Activated CD4-positive, alpha-beta T cell treated with anti-CD3 and anti-CD28 coated beads, Interleukin-2, amount 10 ng/mL, durations not matched to agents 7 days and 5 days (primary cell): ENCODE measurements at places on chromosomes 12 and 14.
A peak's percentile ranks its signal among the peaks of the same experiment; 100 is the strongest.

DNA sequence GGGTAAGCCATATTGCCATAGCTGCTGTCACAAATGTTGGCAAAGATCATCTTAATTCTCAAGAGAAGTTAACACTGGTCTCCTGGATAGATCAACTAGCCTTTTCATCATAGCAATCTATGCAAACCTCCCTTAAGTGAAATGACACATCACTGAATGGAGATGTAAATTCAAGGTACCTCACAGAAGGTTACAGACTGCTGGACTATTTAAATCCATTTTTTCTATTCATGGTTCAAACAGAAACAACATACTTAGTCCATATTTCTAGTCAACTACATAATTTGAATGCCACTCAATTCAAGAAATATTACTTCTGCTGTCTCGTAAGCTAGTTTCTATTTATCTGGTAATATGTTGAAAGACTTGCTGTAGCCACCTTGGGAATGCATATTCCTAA is 748.3 kb downstream of the C12orf50 start:
- no peak overlapping the region for H3K4me3 ChIP-seq
- no peaks in the 10 kb centered on the region for H3K36me3 ChIP-seq

DNA sequence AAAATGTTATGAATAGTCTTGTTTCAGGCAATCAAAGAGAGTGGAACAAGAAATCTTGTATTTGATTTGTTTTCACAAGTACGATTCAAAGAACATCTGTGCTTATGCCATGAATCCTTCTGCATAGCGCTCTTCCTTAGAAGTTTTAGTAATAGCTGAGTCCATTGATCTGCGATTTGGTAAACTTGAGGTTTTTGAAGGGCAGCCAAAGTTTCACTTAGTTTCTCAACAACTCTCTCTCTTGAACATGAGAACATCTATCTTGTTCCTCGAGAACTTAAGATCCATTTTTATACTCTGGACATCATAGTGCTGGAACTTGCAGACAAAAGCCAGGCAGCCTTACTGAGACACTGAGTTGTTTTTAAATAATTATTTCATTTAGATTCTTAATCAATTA is 96.2 kb upstream of the USP15 start:
- H3K36me3 ChIP-seq, result no peaks in the 10 kb centered on the region
- H3K27ac ChIP-seq, result no peak overlapping the region
- no peak for DNase-seq
- H3K4me3 ChIP-seq, result no peak overlapping the region
- no peaks in the 10 kb centered on the region for H3K27me3 ChIP-seq

- DNase-seq, result peak; percentile 8
- H3K36me3 ChIP-seq, result no peaks in the 10 kb centered on the region
- H3K4me1 ChIP-seq, result peaks cover 10% of the 10 kb centered on the region
- peaks cover 1% of the 10 kb centered on the region for H3K27me3 ChIP-seq
- H3K27ac ChIP-seq, result no peak overlapping the region
These were observed 198.7 kb upstream of the DCN start for GRCh38 chr12:91381309-91381804.

- no peaks in the 10 kb centered on the region for H3K36me3 ChIP-seq
- no peak for DNase-seq
- no peak overlapping the region for H3K27ac ChIP-seq
These were observed 208.9 kb upstream of the MYL2 start for GRCh38 chr12:111129149-111129767.

DNA sequence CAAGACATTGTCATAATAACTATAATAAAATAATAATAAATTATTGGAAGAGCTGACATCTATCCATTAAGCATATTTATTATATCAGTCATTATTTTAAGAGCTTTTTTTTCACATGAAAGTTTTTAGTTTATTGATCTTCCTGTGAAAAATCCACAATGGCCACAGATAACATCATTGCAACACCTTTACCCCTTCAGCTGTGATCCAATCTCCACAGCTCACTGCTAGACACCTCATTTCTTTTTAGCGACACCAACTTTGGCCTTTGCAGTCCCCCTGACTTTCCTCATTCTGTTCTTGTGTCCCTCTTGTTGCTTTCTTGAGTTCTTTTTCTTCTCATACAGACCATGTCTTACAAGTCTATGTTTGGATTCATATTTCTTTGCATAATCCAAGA is 67.4 kb downstream of the STON2 start:
- no peak overlapping the region for H3K4me3 ChIP-seq
- DNase-seq, result no peak

DNA sequence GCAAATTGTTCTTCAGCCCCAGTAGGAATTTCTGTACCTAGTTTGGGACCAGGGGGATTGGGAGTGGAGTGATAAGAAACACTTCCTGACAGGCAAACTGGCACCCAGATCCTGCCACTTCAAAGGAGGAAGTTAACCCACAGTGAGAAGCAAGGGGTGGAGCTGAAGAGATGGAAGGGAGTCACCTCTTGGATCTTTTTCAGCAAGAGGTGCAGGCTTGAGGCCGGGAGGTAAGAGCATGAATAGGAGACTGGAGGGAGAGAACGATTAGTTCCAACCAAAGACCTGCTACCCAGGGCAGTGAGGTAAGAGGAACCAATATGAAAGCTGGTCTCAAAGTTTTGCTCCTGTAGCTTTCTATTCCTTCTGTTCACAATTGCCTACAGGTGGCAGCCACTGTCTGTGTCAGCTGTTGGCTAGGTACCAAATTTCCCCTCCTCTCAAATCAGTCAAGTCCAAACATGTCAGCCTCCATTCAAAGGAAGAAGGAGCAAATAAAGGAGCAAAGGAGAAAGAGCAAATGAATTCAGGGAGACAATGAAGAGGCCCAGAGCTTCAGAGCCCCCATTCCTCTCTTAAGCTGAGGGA is 14.9 kb upstream of the TAC3 start:
- peak overlapping the region; percentile 28 for H3K27ac ChIP-seq
- H3K4me1 ChIP-seq, result peaks cover 47% of the 10 kb centered on the region
- DNase-seq, result peak; percentile 39
- no peaks in the 10 kb centered on the region for H3K27me3 ChIP-seq

- no peak for DNase-seq
- H3K4me3 ChIP-seq, result no peak overlapping the region
- no peaks in the 10 kb centered on the region for H3K36me3 ChIP-seq
These were observed 160.7 kb upstream of the TMTC1 start for GRCh38 chr12:29944269-29945000.

DNA sequence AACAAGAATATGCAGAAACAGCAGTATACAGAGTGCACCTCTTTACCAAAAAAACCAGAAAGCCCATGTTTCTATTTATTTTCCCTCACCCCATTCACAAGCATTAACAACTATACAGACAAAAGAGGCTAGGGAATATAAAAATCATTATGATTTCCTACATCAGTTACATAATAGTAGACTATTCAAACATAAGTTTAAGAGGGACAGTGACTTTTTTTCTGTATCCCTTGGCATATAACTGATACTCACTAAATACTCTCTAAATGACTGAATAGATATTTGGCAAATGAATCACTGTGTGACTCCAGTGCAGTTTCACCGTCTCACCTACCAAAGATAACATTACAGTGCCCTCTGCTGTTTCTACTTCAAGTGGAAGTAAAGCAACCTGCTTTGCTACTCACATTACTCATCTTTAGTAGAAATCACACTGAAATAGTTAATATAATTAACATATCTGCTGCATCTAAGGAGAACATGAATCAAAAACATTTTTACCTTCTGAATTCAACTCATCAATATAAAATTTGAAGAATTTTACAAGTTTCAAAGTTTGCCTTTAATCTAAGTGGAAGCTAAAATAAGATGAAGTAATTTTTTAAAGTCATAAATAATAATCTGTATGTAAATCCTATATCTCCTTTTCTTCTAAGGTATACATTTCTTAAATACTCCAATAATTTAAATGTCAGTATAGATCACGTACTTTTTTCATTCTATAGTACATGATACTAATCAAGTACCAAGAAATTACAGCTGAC is 103.8 kb downstream of the OSBPL8 start:
- DNase-seq, result peak; percentile 34
- H3K36me3 ChIP-seq, result peaks cover 14% of the 10 kb centered on the region
- no peaks in the 10 kb centered on the region for H3K27me3 ChIP-seq
- H3K27ac ChIP-seq, result peak overlapping the region; percentile 54
- no peak overlapping the region for H3K4me3 ChIP-seq

DNA sequence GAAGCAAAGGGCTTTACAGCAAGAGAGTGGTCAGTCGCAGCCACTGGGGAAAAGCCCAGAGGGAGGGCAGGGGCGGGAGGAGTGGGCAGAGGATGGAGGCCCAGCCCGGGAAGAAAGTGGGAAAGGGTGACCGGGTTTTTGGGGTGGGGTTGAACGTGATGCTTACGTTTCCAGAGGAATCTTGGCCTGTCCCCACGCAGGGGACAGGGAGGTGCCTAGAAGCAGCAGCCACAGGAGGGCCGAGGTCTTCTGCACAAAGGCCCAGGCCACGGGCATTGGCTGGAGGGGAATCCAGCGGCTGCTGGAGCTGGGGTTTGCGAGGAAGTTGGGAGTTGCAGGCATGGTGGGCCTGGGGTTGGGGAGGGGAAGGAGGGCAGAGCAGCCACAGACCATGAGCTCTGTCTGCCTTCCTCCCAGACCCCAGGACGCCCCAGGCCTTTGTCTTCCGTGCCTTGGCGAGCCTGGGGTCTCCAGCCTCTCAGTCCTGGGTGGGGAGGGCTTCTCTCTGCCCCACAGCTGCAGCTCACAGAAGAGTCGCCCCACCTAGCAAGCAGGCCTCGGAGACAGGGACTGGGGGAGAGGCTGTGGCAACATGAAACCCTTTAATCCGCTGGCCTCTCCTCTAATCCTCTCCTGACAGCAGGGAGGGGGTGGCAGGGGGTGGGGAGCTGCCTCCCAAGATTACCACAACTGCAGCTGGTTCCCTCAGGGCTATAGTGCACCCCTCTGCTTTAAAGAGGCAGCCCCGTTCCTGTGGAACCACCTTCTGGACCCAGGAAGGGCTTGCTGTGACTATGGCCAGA is at the start of gene CACNA2D4:
Gene CACNA2D4 (minus strand): TSS at position 572 of the 803 bp plus-strand sequence. CDS start 179 bp downstream, at position 393.
- peaks cover 28% of the 10 kb centered on the region for H3K4me1 ChIP-seq
- H3K4me3 ChIP-seq, result no peak within 1 kb of the TSS
- H3K36me3 ChIP-seq, result no peaks in the 10 kb centered on the region
- no peak within 1 kb of the TSS for H3K27ac ChIP-seq
- peaks cover 12% of the 10 kb centered on the region for H3K27me3 ChIP-seq

DNA sequence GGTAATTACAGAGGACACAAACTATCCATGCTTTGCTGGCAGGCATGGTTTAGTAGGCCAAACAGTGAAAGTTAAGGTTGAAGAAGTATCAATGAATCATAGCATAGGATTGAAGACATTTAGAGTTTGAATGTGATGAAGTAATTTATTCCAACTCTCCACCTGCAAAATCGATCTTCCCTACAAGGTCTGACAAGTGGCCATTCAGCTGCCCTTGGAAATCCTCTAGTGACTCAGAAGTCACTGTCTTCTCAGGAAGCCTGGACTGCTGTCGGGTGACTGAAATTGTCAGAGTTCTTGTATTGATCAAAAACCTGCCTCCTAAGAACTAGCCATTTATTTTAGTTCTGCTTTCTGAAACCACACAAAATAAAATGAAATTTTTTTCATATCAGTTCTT is 17.7 kb upstream of the STXBP6 start:
- H3K27ac ChIP-seq, result no peak overlapping the region
- DNase-seq, result no peak
- H3K4me3 ChIP-seq, result no peak overlapping the region
- H3K36me3 ChIP-seq, result no peaks in the 10 kb centered on the region

DNA sequence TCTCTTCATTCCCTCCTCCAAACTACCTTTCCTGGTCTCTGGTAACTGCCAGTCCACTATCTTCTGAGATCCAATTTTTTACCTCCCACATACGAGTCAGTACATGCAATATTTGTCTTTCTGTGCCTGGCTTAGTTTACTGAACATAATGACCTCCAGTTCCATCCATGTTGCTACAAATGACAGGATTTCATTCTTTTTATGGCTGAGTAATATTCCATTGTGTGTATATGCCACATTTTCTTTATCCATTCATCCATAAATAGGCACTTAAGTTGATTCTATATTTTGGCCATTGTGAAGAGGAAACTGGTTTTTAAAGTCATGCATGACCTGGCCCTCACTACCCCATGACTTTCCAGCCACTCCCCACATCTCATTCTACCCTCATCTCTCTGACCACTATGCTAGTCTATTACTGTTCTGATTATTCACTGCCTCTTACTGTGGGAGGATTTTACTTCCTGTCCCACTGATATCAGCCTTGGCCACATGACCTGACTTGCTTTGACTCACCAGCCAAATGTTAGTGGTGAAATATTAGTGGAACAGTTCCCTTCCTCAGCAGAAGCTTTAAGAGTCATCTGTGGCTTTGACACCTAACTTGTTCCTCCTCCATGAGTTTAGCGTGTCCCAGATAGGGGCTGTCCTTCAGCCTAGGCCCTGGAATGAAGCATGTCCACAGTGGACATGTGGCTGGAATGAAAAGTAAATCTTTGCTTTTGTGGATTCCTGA is 52.2 kb downstream of the GOLGA5 start:
- no peaks in the 10 kb centered on the region for H3K27me3 ChIP-seq
- peaks cover 21% of the 10 kb centered on the region for H3K4me1 ChIP-seq
- H3K4me3 ChIP-seq, result no peak overlapping the region
- DNase-seq, result no peak
- peaks cover 8% of the 10 kb centered on the region for H3K36me3 ChIP-seq

GRCh38 chr14:65957631-65958205 is 528.5 kb upstream of the CCDC196 start:
- H3K4me1 ChIP-seq, result peaks cover 32% of the 10 kb centered on the region
- H3K27me3 ChIP-seq, result peaks cover 2% of the 10 kb centered on the region
- DNase-seq, result no peak
- no peak overlapping the region for H3K27ac ChIP-seq
- H3K4me3 ChIP-seq, result no peak overlapping the region

DNA sequence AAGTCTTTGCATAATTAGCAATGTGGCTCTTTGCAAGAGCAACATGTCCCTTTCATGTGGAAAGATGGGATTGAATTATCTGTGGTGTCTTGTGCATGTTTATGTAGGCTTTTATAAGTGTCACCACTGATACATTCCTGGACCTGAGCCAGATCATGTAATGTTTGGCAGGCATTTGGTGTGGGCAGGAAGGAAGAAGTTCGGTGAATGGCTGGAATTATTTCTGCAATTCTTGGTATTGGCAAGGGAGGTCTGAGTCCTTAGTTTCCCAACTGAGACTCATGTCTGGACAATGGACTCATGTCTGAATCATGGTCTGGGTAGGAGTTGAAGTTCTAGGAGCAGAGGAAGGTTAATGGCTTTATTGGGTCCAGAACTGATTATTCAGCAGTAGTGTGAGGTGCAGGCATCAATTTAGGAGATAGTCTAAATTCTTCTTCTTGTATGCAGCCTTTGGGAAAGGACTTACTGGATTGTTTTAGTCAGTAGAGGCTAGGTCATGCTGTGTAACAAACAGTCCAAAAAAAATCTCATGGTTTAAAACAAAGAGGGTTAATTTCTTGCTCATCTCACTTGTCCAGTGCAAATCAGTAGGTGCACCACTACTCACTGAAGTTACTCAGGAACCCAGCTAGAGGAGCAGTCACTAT is 186.5 kb upstream of the LHX5 start:
- H3K27ac ChIP-seq, result no peak overlapping the region
- no peaks in the 10 kb centered on the region for H3K4me1 ChIP-seq
- H3K27me3 ChIP-seq, result peaks cover 5% of the 10 kb centered on the region
- DNase-seq, result no peak
- no peak overlapping the region for H3K4me3 ChIP-seq
- H3K36me3 ChIP-seq, result no peaks in the 10 kb centered on the region

GRCh38 chr14:61308198-61308597 is 13.2 kb upstream of the PRKCH start:
- H3K4me1 ChIP-seq, result peaks cover 15% of the 10 kb centered on the region
- no peak for DNase-seq
- no peaks in the 10 kb centered on the region for H3K27me3 ChIP-seq
- H3K4me3 ChIP-seq, result no peak overlapping the region
- H3K36me3 ChIP-seq, result peaks cover 47% of the 10 kb centered on the region
